ENCODE measurements at places on chromosomes 1 and 21.

- no peak for DNase-seq
Measured at GRCh38 chr21:46559291-46559983, 45.4 kb downstream of the S100B start.

DNA sequence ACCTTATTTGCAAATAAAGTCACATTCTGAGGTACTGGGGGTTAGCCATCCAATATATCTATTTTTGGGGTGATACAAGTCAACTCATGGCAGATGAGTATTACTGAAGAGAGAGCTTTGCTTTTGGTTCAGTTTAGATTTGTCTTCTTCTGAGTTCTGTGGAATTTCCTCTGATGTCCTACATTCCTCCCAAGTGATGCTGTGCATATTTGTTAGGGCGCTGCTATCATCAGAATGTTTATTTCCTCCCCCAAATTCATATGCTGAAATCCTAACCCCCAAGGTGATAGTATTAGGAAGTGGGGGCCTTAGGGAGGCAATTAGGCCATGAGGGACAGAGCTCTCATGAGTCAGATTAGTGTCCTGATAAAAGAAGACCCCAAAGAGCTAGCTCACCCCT lies 96.2 kb upstream of the WLS start:
- no peak for DNase-seq

DNA sequence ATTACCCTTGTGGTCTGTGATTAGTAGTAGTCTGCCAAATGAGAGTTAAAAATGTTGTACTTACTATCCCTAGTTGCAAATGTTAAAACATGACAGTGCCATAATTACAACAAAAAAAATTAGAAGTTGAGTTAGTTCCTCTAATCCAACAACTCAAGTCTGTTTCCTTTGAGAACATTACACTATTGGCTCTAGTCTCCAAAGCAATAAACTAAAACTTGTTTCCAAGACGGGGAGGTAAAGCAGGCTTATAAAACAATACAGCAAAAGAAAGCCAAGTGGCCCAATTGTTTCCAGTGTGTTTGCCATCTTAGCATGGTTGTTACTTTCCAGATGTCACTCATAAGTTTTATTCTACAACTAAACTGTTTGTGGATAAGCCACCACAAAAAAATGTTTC lies 11.6 kb downstream of the KYAT3 start:
- DNase-seq: no peak

- DNase-seq: no peak
Measured at GRCh38 chr21:45938453-45938755, 43.2 kb upstream of the COL6A1 start.

Data from GM04503 (cell line).